ENCODE measurements at places on chromosomes 4 and X. TPM values are rescaled to one million over a fixed set of nuclear protein-coding genes. Genes with fewer than 3 reads are reported as not detected.

Gene TMPRSS11A
- polyA plus RNA-seq: not detected

Gene HTR2C
- 0.05 TPM for polyA plus RNA-seq

Gene GPRIN3
- polyA plus RNA-seq: 6.4 TPM

Gene ATOH1
- not detected for polyA plus RNA-seq

Gene ANOS1
- 11.5 TPM for polyA plus RNA-seq

Gene PF4V1
- polyA plus RNA-seq: 1.2 TPM

Gene OFD1
- 38.8 TPM for polyA plus RNA-seq

Gene HTN1
- polyA plus RNA-seq: not detected

Gene AGTR2
- polyA plus RNA-seq: 195 TPM

Gene LCORL
- 13.6 TPM for polyA plus RNA-seq

Gene ADH1A
- polyA plus RNA-seq: 0.79 TPM

Gene STPG2
- 0.57 TPM for polyA plus RNA-seq

Gene SHISA3
- polyA plus RNA-seq: 92.1 TPM

Gene ESX1
- not detected for polyA plus RNA-seq

Gene AMTN
- polyA plus RNA-seq: not detected

Gene DMP1
- polyA plus RNA-seq: not detected

Gene NR3C2
- 15.2 TPM for polyA plus RNA-seq

Gene SLC6A8
- 53.6 TPM for polyA plus RNA-seq

Gene STBD1
- 1.3 TPM for polyA plus RNA-seq

Gene SUPT20HL1
- polyA plus RNA-seq: not detected

Gene RIPPLY1
- 2.6 TPM for polyA plus RNA-seq

Gene CXCL11
- 0.40 TPM for polyA plus RNA-seq

Gene LRRC66
- polyA plus RNA-seq: 0.70 TPM

Gene EXOC1L
- 0.15 TPM for polyA plus RNA-seq

Gene COL4A6
- polyA plus RNA-seq: 17.7 TPM

Gene FABP2
- 1.0 TPM for polyA plus RNA-seq

Gene GABRA4
- not detected for polyA plus RNA-seq

Gene EDNRA
- 44.6 TPM for polyA plus RNA-seq

Gene ACE2
- polyA plus RNA-seq: 44.3 TPM

Gene PPARGC1A
- 38.2 TPM for polyA plus RNA-seq

Gene IL13RA2
- polyA plus RNA-seq: 2.2 TPM

Gene LAMTOR3
- 128 TPM for polyA plus RNA-seq

Gene PQBP1
- polyA plus RNA-seq: 86.0 TPM

Gene PLP1
- polyA plus RNA-seq: 5.1 TPM

Gene ADGRL3
- 29.3 TPM for polyA plus RNA-seq

Gene ARHGAP6
- 14.3 TPM for polyA plus RNA-seq

Gene KDR
- 48.6 TPM for polyA plus RNA-seq

Gene TMEM150C
- 25.2 TPM for polyA plus RNA-seq

Gene FHDC1
- 4.4 TPM for polyA plus RNA-seq

Gene FATE1
- polyA plus RNA-seq: 0.31 TPM

Gene AFP
- polyA plus RNA-seq: 504 TPM

Gene GPRASP1
- 14.5 TPM for polyA plus RNA-seq

Gene NUP62CL
- polyA plus RNA-seq: 0.82 TPM

Gene IRF2
- polyA plus RNA-seq: 35.7 TPM

Gene F8
- polyA plus RNA-seq: 7.8 TPM

Gene SPP1
- 545 TPM for polyA plus RNA-seq

Gene RADX
- 5.1 TPM for polyA plus RNA-seq

Gene EREG
- polyA plus RNA-seq: 0.42 TPM

Measured in left renal pelvis (tissue), 4 donors.